ENCODE measurements at places on chromosomes 6 and 20.

GRCh38 chr20:61753987-61754956, 311.4 kb downstream of the TAF4 start:
- no peak for DNase-seq

GRCh38 chr6:57324538-57324937, 7.1 kb downstream of the PRIM2 start:
- peak; percentile 9 for DNase-seq

DNA sequence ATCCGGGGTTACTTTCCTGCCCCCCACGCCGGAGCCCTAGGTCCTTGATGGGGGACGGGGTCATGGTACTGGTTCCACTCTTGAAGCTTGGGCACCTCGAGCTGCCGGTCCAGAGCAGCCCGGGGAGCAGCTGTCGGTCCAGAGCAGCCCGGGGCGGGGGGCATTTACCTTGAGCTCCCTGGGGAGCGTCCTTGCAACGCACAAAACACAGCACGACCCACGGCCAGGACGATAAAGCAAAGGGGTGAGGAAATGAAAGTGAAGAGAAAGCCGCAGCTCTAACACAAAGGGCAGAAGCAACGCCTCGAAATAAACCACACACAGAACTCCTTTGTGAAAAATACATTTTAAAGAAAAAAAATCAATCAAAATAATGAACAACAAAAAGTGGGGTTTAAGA, 39.1 kb downstream of the KCNQ2 start:
- no peak for DNase-seq

DNA sequence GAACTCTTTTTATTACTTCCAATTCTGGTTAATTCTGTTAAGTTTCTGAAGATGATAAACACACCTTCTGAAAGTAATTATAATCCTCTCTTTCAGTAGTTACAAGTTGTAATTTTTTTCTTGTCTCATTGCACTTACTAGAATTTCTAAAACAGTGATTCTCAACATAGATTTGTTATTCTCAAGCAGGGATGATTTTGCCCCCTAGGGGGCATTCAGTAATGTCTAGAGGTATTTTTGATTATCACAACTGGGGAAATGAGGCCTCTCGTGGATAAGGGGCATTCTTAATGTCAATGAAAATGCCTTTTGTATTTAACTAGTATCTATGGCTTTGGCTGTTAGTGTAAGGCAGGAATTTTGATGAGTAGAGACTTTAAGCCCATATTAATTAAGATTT, 39.4 kb upstream of the MAFB start:
- no peak for DNase-seq

- DNase-seq = no peak
These were observed 81.4 kb downstream of the NINL start for GRCh38 chr20:25503936-25504335.

DNA sequence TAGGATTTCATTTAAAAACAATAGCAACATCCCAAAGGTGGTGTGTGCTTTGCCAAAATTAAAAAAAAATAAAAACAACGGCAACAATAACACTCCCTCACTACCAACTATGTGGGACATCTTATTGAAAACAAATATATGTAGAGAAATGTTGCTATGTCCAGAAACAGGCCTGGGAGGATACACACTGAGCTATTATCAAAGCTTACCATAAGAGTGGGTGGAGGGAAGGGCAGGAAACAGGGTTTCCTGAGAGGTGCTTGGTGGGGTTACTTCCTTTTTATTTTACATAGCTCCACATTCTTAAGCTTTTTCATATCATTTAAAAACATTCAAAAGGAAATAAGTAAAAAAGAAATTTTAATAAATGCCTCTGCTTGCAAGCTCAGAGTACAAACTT, 150.0 kb upstream of the RIPOR2 start:
- DNase-seq = no peak

GRCh38 chr20:60669211-60669610, 582.9 kb upstream of the CDH4 start:
- no peak for DNase-seq
